MG63 (cell line): ENCODE measurements at places on chromosomes 16 and 17. TPM values are rescaled to one million over a fixed set of nuclear protein-coding genes. Genes with fewer than 3 reads are reported as not detected.

Gene RPRML
- 0.42 and 2.2 TPM in 2 replicates for total RNA-seq

Gene SLC25A11
- total RNA-seq = 48.0 and 87.3 TPM in 2 replicates

- peak; percentile 84 for DNase-seq
Observed at GRCh38 chr17:56176091-56176490, 22.8 kb downstream of the ANKFN1 start.

DNA sequence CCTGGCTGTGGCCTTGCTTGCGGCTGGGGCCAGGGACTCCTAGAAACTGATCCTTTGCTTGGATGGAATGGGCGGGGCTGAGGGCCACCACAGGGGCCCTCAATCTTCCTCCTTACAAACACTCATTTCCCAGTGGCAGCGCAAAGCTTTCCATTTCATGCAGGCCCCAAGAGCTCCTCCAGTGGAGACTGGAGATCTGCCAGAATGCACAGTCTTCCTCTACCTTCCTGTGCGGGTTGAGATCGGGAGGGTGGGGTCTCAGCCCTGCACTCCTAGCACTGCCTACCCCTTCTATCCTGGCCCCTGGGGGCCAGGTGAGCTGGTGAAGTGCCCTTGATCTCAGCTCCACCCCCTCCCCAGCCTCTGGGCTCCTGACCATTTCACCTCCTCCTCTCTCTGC, 1.7 kb downstream of the NRN1L start:
- no peak for DNase-seq

DNA sequence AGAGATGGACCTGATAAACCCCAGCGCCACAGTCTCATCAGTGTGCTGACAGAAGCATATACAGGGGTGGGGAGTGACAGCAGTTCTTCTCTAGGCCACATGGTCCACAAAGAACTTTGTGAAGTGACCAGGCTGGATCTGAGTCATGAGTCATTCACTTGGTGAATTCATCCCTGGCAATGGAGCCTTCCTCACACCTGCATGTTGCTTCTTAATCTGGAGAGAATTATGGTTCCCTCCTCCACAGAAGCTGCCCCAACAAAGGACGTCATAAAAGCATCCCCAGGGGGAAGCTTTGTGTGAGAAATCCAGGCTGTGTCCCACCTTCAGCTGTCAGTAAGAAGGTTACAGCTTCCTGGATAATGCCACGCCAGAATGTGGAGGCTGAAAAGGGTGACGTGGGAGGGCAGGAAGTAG, 215.6 kb upstream of the MAF start:
- DNase-seq = no peak

DNA sequence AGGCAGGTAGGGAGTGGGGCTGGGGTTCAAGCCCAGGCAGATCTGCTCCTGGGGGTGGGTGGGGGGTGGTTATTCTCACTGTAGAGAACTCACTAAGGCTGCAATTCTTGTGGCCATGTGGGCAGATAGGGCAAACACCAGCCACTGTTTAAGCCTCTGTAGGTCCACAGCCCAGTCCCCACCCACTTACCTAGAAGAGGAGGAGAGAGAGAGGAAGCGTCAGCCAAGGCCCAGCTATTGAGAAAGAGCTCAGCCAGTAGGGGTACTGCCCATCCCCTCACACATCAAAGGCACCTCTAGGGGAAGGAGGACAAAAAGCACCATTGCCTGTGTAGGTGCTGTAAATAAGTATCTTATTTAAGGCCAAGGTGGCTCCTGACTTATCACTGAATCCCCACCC, 12.9 kb downstream of the KRT16 start:
- DNase-seq = no peak
